Fibroblast of skin of left biceps (primary cell): ENCODE measurements at places on chromosomes 5 and 9.

DNA sequence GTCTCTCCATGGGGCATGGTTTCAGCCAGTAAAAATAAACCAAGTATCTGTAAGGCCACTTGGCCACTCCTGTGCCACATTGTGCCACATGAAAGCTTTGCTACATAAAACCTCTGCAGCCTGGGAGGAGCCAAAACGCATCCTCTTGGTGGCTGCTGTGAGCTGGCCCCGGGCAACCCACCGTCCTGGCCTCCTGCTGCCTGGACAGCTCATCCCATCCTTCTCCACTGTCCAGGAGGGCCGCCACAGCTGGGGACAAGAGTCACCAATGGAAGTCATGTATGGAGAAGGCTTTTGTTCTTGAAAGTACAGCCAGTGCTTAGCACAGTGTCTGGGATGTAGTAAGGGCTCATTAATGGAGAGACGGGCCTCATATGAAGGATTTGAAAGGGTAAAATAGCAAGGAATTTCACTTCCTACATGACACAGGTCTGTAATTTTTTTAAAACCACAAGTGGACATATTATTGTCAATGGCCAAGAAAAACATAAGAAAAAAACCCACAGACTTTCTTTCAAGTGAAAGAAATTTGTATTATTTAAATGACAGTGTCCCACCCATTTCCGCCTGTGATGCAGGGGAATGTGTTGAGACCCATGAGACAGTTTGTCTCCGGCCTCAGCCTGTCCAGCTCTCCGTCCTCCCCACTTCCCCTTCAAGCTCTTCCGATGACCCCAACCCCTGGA lies 6.6 kb downstream of the PTGES start:
- DNase-seq: no peak

DNA sequence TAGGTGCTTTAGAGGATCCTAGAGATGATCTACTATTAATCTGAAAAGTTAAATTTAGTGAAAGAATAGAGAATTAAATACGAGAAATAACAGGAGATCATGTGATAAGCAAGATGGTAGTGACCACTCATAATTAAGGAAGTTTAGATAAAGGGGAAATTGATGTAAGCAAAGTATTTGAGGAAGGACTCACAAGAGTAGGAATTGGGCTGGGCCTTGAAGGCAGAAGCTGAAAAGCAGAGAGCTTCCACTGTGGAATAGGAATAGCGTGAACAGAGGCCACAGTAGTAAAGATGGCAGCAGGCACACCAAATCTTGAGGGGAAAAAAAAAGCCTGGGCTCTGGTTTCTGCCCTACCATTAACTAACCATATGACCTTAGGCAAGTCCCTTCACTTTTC lies 38.0 kb downstream of the KIF24 start:
- DNase-seq: no peak

DNA sequence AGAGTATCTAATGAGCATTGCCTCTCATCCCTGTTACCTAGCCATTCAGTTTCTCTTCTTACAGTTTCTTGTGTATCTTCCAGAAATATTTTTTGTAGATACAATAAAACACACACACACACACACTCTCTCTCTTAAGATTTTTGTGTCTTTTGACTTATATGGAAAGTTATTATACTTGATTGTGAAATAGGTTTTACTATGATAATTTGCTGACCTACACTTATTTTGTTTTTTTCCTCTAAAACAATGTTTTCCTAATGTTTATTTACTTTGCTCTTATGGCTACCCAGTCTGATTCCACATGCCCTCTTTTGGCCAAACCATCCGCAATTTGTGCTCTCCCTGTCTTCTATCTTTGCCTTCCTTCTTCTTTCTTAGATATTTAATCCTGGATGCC lies 25.3 kb downstream of the LRRTM2 start:
- no peak for DNase-seq

- no peak for DNase-seq
Observed at GRCh38 chr5:10949856-10950630, 189.0 kb upstream of the DAP start.

DNA sequence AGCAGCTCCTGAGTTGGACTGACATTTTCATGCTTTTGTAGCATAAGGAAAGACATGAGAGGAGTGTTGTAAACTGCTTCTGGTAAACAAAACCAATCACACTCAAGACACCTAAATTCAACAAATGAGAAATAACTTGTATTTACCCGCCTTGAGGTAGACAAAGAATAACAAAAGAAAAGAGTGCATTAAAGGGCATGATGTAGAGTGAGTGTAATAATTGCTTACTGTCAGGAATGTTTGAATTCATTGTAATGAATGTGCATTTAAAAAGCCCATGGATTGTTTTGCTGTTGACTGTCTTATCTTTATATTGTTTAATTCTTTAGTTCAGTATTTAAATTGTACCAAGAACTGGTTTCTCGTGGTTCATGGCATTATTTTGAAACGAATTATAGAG lies 61.8 kb downstream of the KDM4C start:
- no peak for DNase-seq

DNA sequence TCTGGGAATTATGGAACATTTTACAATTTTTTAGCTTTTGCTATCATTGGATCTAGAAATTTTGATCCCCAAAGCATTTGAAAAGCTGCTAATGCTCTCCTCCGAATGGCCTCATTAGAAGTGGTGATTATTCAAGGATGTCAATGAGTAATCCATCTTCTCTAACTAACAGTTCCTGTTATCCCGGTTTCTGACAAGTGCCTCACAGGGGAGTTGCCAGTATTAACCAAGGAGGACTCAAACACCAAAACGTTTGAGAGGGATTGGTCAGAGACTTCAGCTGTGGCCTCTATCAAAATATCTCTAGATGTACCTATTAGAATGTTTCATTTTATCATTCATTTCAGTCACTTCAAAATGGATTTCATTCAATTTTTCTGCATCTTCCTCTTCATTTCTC lies 208.3 kb upstream of the ITGA1 start:
- DNase-seq: no peak

- DNase-seq: no peak
Observed at GRCh38 chr5:154334406-154335064, 111.3 kb upstream of the SAP30L start.
